ENCODE measurements at places on chromosomes 12 and 14.

GRCh38 chr12:70831543-70831942 lies 89.0 kb downstream of the PTPRR start:
- DNase-seq = no peak

- no peak for DNase-seq
These were observed 94.9 kb downstream of the SLCO1A2 start for GRCh38 chr12:21239866-21240265.

- no peak for DNase-seq
These were observed 22.2 kb downstream of the TMEM117 start for GRCh38 chr12:43858096-43858495.

DNA sequence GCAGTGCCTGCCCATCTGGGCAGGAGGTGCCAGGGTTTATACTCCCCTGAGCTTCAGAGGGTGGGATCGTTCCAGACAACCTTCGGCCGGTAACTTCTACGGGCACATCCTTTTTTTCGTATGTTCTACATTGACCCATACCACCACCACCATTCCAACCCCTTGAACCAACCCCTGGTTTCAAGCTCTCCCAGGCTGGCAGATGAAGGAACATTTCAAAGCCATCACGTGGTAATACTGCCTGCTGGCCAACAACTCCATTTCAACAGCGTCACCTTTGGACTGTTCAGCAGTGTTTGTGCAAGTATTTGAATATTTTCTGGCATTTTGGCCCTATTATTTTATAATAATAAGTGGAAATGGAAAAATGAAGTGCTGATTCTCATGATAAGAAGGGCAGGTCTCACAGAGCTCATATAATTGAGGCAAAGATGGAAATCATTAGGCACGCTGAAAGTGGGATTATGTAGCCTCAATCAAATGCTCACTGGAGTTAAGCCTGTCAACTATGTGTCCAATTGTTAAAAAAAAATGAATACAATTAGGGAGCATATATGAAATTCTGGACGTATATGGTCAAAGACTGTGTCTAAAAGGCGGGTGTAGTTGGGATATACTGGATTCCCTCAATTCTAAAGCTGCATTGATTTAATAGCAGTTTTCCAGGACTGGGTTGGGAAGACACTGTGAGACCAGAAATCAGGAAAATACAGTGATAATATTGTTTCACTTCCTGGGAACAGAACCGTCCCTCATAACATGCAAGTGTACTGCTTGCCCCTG lies 162.1 kb downstream of the ZFP36L1 start:
- no peak for DNase-seq

GRCh38 chr14:57209561-57209960 lies 59.1 kb downstream of the EXOC5 start:
- peak; percentile 44 for DNase-seq

- DNase-seq = no peak
These were observed 69.5 kb upstream of the ZDHHC17 start for GRCh38 chr12:76694369-76694768.

GRCh38 chr14:82510007-82510406 lies 976.4 kb upstream of the SEL1L start:
- no peak for DNase-seq

GRCh38 chr12:22900401-22900800 lies 275.4 kb downstream of the ETNK1 start:
- DNase-seq = no peak

- no peak for DNase-seq
These were observed 79.3 kb downstream of the FOXA1 start for GRCh38 chr14:37515771-37516170.

DNA sequence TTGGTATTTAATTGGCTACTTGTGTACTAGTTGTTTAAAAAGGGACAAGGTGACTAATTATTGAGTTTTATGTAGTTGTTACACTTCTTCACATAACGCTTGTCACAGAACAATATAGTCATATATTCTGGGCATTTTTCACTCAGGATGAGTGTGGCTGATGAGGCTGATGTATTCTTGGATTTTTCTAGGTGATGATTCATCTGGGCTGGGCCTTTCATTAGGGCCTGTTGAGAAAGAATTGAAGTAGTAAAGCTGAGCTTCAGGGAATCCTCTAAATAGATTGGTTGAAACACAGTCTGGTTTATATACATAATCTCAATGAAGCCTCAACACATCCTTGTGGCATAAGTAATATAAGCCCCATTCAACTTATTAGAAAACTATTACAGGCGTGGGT lies 445.7 kb downstream of the DAD1 start:
- no peak for DNase-seq

Data from fibroblast of skin of left quadriceps (primary cell).